ENCODE measurements at places on chromosomes 1 and 21.

- no peak for DNase-seq
These were observed 79.3 kb upstream of the B3GALT2 start for GRCh38 chr1:193265716-193266115.

DNA sequence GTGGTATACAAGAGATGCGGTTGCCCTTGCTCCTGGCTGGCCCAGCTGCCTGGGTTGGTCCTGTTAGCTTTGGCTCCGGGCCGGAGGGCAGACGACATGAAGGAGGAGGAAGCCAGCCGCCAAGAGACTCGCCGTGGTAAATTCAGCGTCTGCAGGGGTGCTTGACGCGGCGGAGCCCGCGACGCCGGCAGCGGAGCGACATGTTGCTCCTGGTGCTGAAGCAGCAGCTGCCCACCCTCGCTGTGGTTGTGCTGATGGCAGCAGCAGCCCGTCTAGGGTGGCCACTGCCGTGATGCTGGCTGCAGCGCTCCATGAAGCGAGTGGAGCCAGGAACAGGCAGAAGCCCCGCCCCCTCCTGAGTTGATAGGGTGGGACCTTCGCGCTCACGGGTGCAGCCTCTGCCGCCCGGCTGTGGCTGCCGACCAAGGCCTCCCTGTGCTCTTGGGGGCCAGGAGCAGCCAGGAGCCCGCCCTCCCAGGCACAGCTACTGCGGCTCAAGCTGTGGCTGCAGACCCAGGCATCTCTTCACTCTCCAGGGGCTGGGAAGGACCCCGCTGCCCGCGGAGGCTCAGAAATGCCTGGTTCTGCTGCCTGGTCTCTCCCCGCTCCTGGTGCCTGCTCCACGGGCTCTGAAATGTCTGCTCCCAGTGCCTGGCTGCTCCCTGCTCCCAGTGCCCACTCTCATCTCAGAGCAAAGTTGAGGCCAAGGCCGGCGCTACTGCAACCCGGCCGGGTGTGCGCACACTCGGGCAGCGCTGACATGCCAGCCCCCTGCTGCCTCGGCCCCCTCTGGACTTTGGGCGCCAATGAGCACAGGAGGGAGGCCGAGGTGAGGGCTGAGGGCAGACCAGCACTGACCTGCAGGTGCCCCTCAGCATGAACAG is 4.4 kb upstream of the ZNF692 start:
- peak; percentile 86 for DNase-seq

GRCh38 chr21:45618846-45619485 is 24.6 kb upstream of the PCBP3 start:
- DNase-seq: no peak

- no peak for DNase-seq
These were observed 44.6 kb downstream of the UBR4 start for GRCh38 chr1:19165501-19165900.

- DNase-seq: peak; percentile 97
These were observed at the start of gene ENTREP3 for GRCh38 chr1:155255243-155256007. Gene ENTREP3, minus strand, starts transcription at chr1:155255483. Its CDS starts 606 bp downstream, at chr1:155254877.

All from left forelimb (tissue), 1 donor.